ENCODE measurements at places on chromosomes 7 and 10.

- DNase-seq: no peak
Measured at GRCh38 chr10:43108951-43109350, 29.3 kb upstream of the CSGALNACT2 start.

DNA sequence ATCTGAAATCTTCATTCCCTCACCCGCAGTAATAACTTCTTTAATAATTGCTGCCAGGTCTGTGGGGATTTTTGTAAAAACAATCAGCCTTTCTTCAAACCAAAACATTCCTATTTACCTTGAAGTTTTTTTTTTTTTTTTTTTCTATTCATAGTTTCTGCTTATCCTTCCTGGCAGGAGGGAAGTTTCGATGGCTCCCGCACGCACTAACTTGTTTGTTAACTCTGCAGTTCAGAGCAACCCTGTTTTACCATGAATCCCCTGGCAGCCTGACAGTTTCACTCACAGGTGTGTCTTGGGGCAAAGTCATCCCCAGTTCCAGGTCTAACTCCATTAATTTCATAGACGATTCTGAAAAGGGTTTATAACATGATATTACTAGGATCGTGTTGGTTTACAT, 149.3 kb downstream of the KLF6 start:
- no peak for DNase-seq

DNA sequence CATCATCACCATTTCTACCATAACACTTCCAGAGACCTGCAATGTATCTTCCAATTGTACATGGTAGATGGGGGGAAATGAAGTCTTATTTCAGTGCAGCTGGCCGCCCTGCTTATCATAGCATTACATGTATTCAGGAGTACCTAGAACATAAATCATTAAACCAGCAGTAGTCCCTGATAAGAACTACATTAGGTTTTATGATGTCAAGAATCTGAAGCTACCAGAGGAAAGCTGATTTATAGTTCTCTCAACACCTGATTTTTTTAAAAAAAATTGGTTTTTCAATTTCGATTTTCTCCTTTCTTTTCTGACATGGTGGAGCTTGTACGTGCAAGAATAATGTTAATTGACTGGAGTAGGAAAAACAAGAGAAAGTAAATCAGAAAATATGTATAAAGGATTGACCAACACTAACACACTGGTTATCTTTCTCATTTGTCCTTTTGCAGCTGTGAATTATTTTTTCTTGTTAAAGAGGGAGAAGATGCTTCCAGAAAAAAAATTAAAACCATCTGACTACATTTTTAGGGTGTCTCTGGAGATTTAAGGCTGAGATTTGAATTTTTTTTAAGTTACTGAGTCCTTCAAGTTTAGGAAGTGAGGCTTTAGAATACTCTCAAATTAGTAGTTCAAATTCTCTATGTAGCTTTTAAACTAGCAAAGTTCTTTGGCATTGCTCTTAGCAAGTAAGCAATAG, 59.1 kb downstream of the CSTF2T start:
- no peak for DNase-seq

- no peak for DNase-seq
Measured at GRCh38 chr10:110495731-110496552, 1.8 kb upstream of the DUSP5 start.

- DNase-seq: no peak
Measured at GRCh38 chr7:135121868-135122267, 26.0 kb upstream of the TMEM140 start.

DNA sequence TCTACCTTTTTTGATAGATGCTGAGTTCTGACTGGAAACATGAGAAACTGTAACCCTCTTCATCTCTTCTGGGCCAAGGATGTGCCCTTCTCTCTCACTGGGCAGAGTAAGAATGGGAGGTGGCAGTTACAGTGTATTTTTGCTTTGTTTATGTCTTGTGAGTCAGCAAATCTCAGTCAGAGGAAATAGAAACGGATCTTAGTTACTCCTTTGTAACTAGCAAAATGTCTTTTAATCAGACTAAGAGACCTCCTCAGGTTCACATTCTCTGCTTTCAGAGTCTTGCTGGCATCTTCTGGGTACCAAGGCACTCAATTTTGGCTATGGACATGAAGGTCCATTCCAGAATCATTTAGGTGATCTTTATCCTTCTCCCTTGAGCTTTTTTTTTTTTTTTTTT, 70.9 kb downstream of the HHEX start:
- DNase-seq: no peak

Data from stimulated activated CD8-positive, alpha-beta memory T cell treated with anti-CD3 and anti-CD28 coated beads, Interleukin-2, amount 100 ng/mL, for 1 hour (primary cell).